ENCODE measurements at places on chromosomes 7 and 10.

DNA sequence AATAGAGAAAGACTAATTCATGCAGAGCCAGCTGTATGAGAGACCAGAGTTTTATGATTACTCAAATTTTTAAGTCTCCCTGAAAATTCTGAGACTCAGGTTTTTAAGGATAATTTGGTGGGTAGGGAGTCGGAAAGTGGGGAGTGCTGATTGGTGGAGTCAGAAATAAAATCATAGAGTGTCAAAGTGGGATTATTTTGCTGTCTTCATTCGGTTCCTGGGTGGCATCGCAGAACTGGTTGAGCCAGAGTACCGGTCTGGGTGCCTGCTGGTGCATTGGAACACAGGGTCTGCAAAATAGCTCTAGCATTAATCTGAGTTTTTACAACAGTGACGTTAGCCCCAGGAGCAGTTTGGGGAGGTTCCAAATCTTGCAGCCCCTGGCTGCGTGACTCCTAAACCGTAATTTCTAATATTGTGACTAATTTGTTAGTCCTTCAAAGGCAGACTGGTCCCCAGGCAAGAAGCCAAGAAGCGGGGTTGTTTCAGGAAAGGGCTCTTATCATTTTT is 32.4 kb downstream of the GPRIN2 start:
- peak; percentile 13 for DNase-seq

DNA sequence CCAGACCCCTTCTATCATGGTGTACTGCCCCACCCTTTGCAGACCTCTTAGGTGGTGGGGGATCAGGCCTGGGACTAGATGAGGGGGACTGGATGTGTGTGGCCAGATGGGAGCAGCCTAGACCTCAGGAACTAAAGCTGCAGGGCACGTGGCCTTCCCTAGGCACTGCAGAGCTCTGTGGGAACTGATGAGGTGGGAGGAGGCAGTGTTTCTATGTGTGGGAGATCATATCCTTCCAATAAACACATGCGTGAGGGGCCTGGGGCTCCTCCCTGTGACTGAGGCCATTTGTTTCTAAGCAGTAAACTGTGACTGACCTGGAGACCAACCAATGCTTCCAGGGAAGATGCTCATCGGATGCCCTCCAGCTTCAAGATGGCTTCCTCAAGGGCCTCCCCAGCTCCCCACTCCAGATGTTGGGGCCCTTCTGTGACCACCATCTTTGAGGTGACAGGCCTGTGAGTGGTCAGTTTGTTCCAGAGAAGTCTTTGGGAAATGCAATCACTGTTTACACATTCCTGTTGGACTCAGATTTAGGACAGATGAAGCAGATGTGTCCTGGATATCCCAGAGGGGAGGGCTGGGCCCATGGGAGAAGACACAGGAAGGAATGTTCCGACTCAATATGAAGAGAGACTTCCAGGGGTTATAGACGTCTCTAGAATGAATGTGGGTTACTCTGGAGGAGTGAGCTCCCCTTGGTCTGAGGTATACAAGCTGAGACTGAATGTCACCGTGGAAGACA is 23.6 kb upstream of the ZCCHC24 start:
- DNase-seq, result no peak

GRCh38 chr10:88687853-88688467 is 18.1 kb upstream of the LIPK start:
- no peak for DNase-seq

GRCh38 chr7:13988731-13989125 is 738 bp downstream of the ETV1 start:
- DNase-seq, result no peak

- DNase-seq, result no peak
These were observed 146.3 kb downstream of the DIP2C start for GRCh38 chr10:543131-543530.

GRCh38 chr10:113071446-113071845 is 121.4 kb downstream of the TCF7L2 start:
- DNase-seq, result no peak

DNA sequence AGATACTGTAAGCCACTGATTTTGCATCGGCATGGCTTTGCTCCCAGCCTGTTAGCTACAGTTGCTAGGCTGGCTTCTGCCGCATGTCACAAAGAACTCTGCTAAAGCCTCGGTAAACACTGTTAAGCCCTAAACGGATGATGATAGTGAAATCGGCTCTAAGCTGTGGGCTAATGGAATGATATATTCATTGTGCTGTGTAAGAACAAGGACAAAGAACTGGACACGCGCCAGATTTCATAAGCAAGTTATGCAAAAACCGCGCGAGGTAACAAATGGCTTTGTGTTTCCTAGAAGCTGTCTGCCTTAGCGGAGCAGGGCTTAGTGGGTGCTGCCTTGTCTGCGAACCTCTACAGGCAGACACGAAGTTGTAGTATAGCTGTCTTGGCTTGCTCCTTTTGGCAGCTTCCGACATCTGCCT is 331.3 kb upstream of the COBL start:
- DNase-seq, result no peak

- DNase-seq, result no peak
These were observed 153.6 kb downstream of the SEMA3D start for GRCh38 chr7:85033263-85033662.

- DNase-seq, result no peak
These were observed 143.1 kb upstream of the GDF10 start for GRCh38 chr10:47156873-47157272.

DNA sequence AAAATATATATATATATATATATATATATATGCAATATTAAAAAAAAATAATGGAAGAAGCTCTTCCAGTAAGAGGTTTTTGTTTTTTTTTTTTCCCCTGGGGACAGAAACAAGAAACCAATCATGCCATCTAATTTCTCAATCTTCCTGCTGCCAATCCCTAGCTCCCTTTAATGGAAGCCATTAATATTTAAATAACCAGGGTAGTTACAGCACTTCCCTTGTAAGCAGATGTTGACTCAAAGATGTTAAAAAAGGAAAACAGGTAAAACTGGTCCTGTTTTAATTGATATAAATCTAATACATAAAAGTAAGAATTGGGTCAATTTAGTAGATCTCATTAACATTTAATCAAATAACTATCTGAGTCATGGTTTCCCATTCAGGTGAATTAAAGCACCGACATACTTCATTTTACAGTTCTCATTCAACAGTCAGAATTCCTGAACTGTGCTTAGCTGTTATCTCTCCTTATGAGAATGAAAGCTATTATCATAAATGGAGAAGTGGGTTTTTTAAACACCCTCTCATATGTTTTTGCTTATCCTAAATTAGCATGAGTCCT is 22.6 kb downstream of the CPVL start:
- DNase-seq, result no peak

GRCh38 chr7:31811650-31812461 is 124.8 kb downstream of the PPP1R17 start:
- no peak for DNase-seq

- no peak for DNase-seq
These were observed 37.3 kb downstream of the DNAH11 start for GRCh38 chr7:21580073-21580521.

DNA sequence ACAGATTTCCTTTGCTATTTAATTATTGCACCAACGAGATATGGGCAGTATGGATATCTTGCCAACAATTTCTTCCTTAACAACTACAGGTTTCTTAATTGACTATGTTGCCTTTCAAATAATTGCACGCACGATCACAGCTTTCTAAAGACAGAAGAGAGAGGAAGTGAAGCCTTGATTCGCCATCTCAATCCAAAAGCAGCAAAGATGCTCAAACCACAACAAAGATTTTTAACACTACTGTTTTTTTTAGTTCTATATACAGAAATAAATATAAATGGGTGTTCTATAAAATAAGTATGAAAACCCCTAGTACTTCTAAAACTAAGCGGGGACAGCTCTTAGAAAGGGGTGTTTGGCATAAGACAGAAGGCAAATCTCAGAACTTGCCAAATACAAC is 251.3 kb downstream of the SFMBT2 start:
- DNase-seq, result no peak

GRCh38 chr7:80826520-80827238 is 92.2 kb downstream of the SEMA3C start:
- DNase-seq, result no peak

DNA sequence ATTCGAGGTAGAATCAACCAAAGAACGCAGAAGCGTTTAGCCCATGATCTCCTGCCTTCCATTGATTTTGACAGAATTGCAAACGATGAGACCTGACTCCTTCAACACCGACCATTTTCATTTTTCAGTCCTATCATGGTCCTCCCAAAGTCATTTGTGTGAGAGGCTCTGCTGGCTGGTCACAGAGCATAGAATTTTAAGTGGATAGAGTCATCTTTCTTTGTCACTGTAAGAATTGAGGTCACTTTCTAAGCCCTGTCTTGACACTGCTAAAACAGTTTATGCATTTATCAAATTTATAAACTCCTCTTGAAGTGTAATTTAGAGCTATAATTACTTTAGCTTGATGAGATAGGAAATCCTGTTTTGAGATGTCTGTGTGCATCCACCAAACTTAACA is 72.0 kb downstream of the UBE3C start:
- no peak for DNase-seq

DNA sequence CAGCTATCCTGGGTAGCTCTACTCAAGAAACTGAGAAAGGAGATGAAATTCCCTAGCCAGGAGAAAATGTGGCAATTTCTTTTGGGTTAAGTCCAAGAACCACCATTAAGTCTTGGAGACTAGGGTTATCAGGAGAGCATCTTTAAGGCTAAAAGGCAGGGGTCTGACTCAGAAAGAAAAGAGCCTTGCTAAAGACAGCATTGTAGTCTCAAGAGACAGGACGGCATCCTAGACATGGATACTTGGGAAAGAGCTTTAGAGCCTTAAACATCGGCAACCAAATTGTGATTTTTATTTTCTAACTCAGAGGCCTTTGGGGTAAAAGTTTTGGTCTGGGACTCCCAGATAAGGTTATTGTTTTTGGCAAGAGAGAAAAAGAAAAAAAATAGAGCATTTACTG is 83.1 kb downstream of the FAS start:
- DNase-seq, result no peak

- DNase-seq, result no peak
These were observed 1.3 kb downstream of the MIOS start for GRCh38 chr7:7567898-7568531.

- DNase-seq, result no peak
These were observed 431.7 kb downstream of the AUTS2 start for GRCh38 chr7:70029993-70030392.

DNA sequence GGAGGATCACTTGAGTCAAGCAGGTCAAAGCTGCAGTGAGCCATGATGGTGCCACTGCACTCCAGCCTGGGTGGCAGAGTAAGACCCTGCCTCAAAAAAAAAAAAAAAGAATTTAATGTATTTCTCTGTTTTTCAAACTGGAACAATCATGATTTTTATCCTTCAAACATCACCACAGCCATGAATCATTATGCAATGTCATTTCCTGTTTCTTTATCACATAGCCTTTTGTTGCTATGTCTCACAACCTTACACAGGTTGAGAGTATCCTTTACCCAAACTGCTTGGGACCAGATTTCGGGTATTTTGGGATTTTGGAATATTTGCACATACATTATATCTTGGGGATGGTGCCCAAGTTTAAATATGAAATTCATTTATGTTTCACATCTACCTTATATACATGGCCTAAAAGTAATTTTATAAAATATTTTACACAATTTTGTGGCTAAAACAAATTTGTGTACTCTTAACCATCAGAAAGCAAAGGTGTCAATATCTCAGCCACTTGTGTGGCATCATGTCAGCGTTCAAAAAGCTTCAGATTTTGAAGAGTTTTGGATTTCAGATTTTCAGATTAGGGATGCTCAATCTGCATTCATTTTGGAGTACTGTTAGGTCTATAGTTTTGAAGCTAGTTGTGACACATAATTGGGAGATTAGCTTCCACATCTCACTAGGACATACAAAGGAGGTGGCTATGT is 8.2 kb downstream of the NT5C3A start:
- DNase-seq, result no peak

DNA sequence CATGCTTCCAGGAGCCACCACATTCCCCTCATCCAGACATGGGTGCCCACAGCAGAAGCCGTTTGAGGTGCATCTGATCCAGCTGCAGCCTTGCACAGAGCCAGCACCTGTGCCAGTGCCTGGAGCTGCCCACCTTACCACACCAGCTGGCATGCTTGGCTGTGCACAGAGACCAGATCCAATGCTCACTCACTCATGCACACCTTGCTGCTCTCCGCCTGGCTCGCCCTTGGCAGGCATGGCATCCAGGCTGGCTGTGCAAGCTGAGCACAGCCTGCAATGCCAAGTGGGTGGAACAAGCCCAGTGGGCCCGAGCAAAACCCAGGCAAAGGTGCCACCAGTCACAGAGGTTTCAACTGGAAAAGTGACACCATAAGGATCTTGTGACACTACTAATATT is 66.9 kb upstream of the SEMA3A start:
- no peak for DNase-seq

GRCh38 chr10:24951201-24952142 is 934 bp downstream of the PRTFDC1 start:
- peak; percentile 41 for DNase-seq

DNA sequence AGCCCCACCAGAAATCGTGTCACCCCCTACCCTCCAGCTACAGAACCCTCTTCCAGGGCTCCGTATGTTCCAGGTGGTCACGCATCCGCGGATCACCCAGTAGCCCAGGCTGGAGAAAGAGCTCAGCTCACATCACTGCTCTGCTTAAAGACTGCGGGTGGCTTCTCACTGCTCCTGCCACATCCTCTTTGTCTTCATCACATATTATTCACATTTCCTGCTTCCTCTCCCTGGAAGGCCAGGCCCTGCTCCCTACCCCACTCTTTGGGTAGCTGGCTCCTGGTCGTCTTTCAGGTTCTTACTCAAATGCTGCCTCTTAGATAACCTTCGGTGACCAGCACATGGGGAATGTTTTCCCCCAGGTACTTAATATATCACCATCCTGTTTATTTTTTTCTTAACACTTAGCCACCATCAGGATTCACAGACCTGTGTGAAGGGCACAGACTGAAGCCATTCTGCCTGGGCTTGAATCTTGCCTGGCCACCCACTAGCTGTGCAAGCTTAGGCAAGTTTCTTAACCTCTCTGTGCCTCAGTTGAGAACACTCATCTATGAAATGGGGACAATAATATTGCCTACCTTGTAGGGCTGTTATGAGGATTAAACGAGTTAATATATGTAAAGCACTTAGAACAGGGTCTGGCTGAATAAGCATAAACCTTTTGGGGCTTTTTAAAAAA is 307.8 kb downstream of the PRPF18 start:
- no peak for DNase-seq

- no peak for DNase-seq
These were observed 34.5 kb downstream of the PAXIP1 start for GRCh38 chr7:154968336-154969001.

DNA sequence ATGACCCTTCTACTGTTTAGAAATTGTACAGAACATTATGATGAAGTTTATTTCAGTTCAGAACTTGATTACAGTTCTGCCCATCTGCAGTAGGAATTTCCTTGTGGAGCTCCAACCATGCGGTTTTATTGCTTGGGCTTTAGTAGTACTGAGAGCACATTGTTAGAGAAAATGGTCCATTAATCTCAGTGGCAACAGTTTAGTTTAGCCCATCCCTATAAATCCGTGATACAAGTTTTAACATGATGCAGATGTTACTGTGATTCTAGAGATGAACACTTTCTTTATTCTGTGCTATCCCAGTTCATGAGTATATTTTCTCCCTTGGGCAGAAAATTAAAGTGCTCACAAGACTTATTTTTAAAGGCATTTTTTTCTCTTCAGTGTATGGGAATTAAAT is 84.8 kb upstream of the FZD8 start:
- DNase-seq, result no peak
